ENCODE measurements at places on chromosomes 16 and 17.

GRCh38 chr16:71933913-71934695 lies 38.8 kb downstream of the IST1 start:
- no peak for DNase-seq

GRCh38 chr16:68700831-68701230 lies 36.3 kb upstream of the CDH1 start:
- no peak for DNase-seq

GRCh38 chr16:78425281-78425680 lies 325.8 kb downstream of the WWOX start:
- DNase-seq = no peak

- DNase-seq = no peak
Observed at GRCh38 chr16:23836078-23836403, 258 bp downstream of the PRKCB start.

DNA sequence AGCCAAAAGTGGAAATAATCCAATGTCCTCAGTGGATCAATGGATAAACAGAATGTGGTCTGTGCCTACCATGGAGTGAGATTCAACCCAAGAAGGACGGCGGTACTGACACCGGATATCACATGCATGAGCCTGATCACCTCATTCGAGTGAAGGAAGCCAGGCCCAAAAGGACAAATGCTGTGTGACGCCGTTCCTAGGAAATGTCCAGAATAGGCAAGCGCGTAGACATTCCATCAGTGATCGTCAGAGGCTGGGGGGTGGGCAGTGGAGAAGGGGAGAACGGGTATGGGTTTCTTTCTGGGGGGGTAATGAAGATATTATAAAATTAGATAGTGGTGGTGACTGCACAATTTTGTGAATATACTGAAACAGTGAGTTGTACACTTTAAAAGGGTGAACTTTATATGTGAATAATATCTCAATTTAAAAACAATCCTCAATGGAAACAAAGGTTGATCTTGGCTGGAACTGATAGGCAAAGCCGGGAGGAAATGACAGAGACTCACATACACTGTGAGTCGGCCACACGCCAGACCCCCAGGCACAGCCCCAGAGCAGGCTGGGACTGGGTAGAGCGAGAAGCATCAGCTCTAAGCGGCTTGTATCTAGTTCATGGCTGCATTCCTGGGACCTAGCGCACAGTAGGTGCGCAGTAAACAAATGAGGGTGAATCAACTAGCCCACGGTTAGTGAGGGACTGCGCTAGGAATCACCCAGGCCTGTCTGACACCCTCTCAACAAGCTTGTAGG lies 3.5 kb downstream of the DBNDD1 start:
- DNase-seq = no peak

DNA sequence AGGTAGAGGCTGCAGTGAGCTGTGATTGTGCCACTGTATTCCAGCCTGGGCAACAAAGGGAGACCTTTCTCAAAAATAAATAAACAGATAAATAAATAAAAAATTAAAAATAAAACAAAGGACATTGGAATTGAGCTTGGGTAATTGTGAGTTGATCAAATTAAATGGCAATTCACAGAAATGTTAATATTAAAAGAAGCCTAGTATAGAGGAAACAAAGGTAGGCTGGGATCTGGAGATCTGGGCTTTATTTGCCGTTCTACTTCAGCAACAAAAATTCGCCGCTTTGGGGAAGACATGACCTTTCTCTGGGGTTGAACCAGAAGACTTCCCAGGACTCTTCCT lies 332 bp upstream of the VPS25 start:
- no peak for DNase-seq

GRCh38 chr16:12558641-12559040 lies 245.0 kb downstream of the CPPED1 start:
- DNase-seq = no peak

- no peak for DNase-seq
Observed at GRCh38 chr16:51062039-51062438, 89.0 kb downstream of the SALL1 start.

GRCh38 chr16:29148131-29148691 lies 163.4 kb downstream of the LAT start:
- peak; percentile 43 for DNase-seq

DNA sequence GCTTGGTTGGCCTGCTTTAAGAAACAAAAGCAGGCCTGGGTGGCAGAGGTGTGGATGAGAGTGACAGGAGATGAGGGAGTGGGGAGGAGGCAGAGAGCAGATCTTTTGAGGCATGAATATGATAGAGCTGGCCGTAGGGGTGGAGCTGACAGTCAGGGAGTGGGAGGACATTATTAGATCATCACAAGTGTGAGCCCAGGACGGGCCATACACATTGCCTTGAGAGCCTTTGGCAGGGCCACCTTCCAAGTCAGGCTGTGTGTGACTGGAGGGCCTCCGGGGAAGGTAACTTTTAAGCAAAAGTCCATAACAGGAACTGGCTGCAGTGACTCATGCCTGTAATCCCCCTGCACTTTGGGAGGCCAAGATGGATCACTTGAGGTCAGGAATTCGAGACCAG lies 26.3 kb downstream of the GINS3 start:
- DNase-seq = no peak

GRCh38 chr17:31313982-31314781 lies at the start of gene EVI2B:
TSS of gene EVI2B (minus strand) at chr17:31314054. CDS start at chr17:31305609, 8,445 bp downstream.
- DNase-seq = peak; percentile 31

- no peak for DNase-seq
Observed at GRCh38 chr17:34556384-34556783, 23.0 kb upstream of the TMEM132E start.

DNA sequence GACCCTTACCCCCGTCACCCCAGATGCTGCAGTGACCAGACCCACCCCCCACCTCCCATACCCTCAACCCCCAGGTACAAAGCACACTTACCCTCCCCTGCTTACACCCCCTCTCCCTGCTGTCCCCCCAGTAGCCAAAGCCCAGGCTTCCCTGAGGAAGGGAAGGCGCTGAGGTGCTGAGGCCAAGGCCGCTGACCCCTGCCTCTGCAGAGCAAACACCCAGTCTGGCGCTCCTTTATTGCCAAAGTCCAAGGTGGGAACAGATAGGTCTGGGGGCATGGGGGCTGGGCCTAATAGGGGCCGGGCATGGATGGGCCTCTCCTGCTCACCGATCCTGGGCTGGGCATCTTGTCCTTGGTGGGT lies 683 bp downstream of the LCAT start:
- no peak for DNase-seq

Data from stimulated activated CD4-positive, alpha-beta T cell treated with anti-CD3 and anti-CD28 coated beads, Interleukin-4, amount 100 ng/mL, for 24 hours (primary cell).